ENCODE measurements at places on chromosomes 6 and 20.

GRCh38 chr6:84836366-84836765 is 72.0 kb upstream of the TBX18 start:
- DNase-seq = no peak

GRCh38 chr6:136524936-136525413 is 25.2 kb downstream of the MAP7 start:
- no peak for DNase-seq

GRCh38 chr6:90403489-90404381 is 107.1 kb upstream of the BACH2 start:
- DNase-seq = no peak

DNA sequence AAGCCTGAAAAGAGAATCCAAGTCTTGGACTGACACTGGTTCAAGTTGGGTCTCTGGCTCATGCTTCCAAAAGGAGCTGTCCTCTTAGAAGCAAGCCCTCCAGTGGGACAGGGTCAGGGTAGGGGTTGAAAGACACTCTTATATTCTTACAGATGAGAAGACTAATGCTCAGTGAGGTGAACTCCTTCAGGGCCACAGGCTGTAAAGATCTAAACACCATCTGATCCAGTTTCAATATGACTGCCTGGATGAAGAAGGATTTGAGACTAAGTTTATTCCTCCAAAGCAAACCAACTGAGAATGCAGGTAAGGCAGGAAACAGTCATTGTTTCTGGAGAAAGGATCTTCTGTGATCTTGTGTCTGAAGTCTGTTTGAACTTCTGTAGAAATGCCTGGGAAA is 99.0 kb upstream of the TAB2 start:
- DNase-seq = no peak

DNA sequence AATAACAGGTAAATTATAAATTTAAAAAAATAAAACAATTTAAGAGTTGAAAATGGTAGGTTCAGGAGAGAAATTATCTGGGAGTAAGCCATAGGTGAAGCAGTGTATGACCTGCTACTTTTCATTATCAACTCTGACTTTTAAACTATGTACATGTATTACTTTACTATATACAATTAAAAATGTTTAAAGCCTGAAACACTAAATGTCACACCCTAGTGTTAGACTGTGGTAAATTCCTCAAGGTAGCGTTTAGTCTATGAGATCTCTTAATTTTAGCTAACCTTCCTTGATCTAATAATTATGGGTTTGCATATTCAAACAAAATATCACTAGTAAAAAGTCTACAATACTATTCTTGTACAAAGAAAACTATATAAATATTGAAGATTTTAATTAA is 22.3 kb upstream of the TBC1D32 start:
- DNase-seq = no peak

- DNase-seq = no peak
These were observed 135.0 kb upstream of the SLC35B3 start for GRCh38 chr6:8570256-8570920.

- no peak for DNase-seq
These were observed 106.2 kb downstream of the DTD1 start for GRCh38 chr20:18694071-18694470.

- DNase-seq = no peak
These were observed 57.8 kb downstream of the POPDC3 start for GRCh38 chr6:105121981-105122380.

DNA sequence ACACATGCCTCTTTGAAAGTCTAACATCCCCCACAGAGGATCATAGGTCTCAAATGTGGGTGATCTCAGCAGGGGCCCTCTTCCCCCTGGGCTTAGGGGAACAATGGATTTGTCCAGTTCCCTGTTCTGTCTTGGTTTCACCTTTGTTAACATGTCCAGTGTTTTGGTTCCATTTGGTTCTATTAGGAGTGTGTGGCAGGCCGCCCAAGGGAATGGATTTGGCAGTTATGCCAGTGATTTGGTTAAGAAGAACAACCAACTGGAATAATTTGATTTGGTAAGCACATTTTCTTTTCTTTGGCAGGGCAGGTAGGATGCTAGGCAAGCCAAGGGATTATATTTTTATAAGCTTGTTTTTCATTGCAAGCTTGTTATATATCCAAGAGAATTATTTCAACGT is 28.5 kb upstream of the ENPP1 start:
- no peak for DNase-seq

DNA sequence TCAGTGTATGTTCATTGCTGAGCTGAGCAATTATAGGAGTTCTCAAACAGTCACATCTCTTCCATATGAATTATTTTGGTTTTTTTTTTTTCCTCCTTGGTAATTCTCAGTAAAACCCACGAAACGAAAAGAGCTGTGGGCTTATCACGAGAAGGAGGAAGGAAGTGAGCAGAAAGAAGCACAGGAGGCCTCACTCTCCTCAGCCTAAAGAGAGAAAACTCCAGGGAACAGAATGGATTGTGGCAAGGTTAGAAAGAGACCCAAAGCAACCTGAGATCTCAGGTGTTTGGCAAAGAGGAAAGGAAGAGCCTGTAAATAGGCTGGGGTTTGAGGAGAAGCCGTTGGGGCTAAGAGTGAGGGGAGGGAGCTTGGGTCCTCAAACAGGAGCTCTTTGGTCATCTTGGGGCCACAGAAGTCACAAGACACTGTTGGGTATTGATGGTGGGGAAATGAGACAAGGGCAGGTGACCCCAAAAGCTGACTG is 67.8 kb upstream of the CITED2 start:
- no peak for DNase-seq

GRCh38 chr20:4937407-4938319 is 63.6 kb downstream of the SLC23A2 start:
- no peak for DNase-seq

DNA sequence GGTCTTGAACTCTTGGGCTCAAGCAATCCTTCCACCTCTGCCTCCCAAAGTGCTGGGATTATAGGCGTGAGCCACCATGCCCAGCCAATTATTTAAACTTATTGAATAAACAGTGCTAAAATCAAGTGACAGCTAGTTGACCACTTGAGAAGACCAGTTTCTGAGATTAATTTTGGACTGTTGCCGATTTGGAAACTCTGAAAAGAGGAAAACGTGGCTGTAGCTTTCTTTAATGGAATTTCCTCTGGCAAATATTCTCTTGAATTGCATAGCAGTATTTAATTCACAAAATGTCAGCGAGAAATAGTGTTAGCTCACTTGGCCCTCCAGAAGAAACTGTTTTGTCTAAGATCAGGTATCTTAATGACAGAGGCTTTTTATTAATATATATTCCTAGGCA is 754.5 kb downstream of the HDGFL1 start:
- DNase-seq = no peak

DNA sequence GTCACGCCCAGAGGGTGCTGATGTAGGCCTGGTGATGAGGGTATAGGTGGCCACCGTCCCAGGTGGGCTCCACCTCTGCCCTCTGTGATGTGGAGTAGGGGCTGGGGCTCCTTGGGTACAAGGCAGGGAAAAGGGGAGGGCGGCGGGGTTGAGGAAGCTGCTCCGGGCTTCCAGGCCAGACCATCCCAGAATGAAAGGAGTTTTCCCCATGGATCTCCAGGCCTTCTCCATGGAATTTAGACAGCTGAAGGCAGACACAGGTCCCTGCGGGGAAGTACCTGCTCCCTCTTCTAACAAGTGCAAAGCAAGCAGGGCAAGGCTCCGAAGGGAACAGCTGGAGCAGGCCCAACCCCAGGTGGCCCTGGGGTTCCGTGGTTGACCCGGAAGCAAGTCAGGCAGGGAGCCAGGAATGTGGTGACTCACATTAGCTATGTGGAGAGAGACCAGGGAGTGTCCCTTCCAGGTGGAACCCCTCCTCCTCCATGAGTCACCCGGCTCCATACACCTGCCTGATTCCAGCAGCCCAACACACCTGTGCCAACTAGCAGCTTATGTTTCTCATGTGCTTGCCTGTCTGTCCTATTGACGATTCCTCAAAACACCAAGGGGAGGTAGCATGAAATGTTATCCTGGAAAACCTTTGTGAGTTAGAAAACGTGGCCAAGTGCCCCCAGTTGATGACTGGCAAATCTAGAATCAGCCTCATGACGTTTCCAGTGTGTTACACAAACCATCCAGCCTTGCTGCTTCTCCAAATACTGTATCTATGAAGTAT is 59.7 kb upstream of the SNX9 start:
- no peak for DNase-seq

DNA sequence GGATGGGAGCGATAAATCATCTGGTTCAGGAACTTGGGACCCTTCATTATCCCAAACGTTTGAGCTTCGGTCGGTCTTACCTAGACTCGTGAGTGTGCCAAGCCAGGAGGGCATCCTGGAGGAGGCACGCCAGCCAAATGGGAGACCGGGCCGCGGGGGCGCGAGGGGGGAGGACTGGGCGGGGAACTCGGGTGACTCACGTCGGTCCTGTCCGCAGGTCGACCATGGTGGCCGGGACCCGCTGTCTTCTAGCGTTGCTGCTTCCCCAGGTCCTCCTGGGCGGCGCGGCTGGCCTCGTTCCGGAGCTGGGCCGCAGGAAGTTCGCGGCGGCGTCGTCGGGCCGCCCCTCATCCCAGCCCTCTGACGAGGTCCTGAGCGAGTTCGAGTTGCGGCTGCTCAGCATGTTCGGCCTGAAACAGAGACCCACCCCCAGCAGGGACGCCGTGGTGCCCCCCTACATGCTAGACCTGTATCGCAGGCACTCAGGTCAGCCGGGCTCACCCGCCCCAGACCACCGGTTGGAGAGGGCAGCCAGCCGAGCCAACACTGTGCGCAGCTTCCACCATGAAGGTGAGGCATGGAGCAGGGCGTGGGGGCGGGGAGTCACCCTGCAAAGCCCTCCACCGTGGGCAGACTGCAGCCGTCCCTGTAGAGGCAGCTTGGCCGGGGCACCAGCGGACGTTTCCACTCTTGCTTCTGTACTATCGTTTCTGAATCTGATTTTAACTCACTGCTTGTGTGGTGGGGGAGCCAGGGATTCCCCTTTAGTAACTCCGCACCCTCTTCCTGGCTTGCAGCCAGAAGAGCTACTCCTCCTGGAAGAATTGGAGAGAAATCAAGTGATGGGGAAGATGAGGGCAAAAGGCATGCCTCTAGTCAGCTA is 2.7 kb downstream of the BMP2 start:
- no peak for DNase-seq

DNA sequence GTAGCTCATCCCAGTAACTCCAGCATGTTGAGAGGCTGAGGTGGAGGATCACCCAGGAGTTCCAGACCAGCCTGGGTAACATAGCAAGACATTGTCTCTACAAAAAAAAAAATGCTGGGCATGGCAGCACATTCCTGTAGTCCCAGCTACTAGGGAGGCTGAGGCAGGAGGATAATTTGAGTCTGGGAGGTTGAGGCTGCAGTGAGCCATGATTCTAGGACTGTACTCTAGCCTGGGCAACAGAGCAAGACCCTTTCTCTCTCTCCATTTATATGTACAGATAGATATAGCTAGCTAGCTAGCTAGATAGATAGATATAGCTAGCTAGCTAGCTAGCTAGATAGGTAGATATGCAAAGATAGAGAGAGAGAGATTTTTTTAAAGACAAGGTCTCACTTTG is 20.4 kb downstream of the ILRUN start:
- DNase-seq = no peak

DNA sequence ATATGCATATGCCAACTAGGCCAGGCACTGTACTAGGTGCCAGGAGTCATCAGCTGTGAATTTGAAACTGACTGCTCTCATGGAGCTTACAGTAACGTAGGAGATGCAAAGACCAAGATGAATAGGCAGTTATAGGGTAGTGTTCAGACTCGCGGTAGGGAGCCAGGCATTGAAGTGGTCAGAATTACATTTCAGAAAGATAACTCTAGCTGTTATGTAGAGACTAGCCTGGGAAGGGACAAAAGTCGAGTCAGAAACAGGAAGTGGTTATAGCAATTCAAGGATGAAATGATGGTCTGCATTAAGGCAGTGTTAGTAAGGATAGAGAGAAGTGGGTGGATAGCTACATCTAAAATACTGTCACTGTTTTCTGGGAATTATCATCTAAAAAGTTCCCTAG is 56.6 kb downstream of the PCMT1 start:
- DNase-seq = no peak

DNA sequence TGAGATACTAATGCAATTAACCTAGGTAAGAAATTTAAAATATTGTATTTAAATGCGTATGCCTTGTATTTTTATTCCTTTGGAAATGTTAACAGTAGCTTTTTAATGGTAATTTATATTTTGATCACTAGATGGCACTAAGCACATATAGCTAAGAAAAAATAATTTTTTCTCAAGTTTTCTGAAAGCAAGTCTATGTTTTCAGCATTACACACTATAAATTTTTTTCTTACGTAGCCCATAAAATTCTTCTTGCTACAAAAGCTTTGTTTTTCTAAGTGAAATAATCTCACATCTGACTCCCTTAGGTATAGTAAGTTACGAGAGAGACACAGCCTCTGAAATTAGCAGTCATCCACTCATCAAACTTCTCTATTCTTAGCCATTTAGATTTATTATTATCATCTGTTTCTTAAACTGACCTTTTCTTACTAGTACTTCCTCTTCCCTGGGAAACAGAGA is 35.7 kb downstream of the TSPYL4 start:
- no peak for DNase-seq

- no peak for DNase-seq
These were observed 6.7 kb upstream of the PNRC1 start for GRCh38 chr6:89073840-89074239.

- no peak for DNase-seq
These were observed 164.7 kb upstream of the RIMS1 start for GRCh38 chr6:71721642-71722041.

GRCh38 chr6:150238336-150238741 is 95.5 kb downstream of the PPP1R14C start:
- no peak for DNase-seq

- no peak for DNase-seq
These were observed 6.4 kb downstream of the CD2AP start for GRCh38 chr6:47483853-47484546.

DNA sequence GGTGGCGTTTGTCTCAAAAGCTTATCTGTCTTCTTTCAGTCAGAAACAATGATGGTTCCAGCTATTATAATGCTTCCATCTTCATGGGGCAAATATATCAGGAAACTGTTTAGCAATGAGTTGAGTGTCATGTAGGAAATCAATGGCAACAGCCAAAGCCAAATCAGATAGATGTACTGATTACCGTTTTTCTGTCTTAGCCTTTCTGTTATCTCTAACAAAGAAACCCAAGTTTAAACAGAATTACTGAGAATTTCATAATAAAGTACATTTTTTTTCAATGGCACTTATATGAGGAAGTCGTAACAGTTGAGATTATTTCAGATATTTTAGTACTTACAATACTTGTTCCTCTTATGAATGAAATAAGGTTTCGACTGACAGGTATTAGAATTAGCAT is 1.2 kb downstream of the NOX3 start:
- no peak for DNase-seq

All from stimulated activated CD4-positive, alpha-beta T cell treated with anti-CD3 and anti-CD28 coated beads, Interleukin-1b, Interleukin-23, amount 100 ng/mL, for 1 hour (primary cell).